NCI-H1048 (cell line): ENCODE measurements at places on chromosomes 16 and 17.

GRCh38 chr17:74325743-74326379 is at the start of gene KIF19:
KIF19 (plus strand) TSS chr17:74326226; CDS start chr17:74326350, 124 bp downstream.
- DNase-seq, result no peak

- no peak for DNase-seq
These were observed 116.6 kb downstream of the PRKCB start for GRCh38 chr16:23952128-23952970.

GRCh38 chr17:13016881-13017654 is 759 bp downstream of the ELAC2 start:
- no peak for DNase-seq

DNA sequence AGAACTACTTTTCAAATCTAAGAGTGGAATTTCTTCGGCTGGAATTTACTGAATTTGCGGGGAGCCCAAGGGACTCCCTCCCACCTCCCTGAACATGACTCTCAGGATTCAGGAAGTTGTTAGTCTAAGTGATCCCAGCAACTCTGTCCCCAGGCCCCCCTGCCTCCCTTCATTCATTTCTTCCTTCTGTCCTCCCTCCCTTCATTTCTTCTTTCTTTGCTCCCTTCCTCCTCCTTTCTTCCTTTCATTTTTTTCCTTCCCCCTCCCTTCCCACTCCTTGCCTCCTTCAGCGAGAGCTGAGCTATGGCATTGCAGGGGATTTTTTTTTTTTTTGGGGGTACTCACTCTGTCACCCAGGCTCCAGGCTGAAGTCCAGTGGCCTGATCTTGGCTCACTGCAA is 10.9 kb upstream of the JUP start:
- DNase-seq, result no peak

DNA sequence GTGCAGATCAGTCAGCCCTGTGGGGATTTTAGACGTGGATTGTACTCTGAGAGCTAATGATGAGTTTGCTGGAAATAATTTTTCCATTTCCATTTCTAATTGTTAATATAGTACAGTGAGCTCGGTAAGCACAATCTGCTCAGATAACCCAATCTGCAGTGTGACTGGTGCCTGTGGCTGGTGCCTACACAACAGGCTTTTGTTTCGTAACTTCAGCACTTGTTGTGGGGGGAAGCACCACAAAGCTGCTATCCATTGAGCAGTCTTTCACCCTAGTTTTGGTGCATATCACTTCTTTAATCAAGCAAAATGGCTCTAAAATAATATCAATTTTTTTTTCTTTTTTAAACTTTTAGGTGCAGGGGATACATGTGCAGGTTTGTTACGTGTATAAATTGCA is 534.9 kb upstream of the HSBP1 start:
- no peak for DNase-seq

DNA sequence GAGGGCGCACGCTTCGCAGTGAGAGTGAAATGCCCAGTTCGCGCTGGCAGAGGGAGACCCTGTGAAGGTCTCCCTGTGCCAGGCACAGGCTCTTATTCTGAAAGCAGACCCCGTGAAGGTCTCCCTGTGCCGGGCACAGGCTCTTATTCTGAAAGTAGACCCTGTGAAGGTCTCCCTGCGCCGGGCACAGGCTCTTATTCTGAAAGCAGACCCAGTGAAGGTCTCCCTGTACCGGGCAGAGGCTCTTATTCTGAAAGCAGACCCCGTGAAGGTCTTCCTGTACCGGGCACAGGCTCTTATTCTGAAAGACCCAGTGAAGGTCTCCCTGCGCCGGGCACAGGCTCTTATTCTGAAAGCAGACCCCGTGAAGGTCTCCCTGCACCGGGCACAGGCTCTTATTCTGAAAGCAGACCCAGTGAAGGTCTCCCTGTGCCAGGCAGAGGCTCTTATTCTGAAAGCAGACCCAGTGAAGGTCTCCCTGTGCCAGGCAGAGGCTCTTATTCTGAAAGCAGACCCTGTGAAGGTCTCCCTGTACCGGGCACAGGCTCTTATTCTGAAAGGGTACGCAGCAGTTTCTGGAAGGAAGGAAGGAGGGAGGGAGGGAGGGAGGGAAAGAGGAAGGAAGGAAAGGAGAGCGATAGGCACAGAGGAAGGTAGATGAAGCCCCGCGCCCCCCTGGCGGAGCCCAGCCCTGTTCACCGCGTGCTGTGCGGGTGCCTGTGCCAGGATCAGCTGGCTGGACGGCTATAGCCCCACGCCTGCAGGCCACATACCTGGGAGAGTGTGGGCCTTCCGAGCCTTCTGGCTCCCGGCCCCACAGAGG is 55.3 kb downstream of the WDR45B start:
- no peak for DNase-seq

DNA sequence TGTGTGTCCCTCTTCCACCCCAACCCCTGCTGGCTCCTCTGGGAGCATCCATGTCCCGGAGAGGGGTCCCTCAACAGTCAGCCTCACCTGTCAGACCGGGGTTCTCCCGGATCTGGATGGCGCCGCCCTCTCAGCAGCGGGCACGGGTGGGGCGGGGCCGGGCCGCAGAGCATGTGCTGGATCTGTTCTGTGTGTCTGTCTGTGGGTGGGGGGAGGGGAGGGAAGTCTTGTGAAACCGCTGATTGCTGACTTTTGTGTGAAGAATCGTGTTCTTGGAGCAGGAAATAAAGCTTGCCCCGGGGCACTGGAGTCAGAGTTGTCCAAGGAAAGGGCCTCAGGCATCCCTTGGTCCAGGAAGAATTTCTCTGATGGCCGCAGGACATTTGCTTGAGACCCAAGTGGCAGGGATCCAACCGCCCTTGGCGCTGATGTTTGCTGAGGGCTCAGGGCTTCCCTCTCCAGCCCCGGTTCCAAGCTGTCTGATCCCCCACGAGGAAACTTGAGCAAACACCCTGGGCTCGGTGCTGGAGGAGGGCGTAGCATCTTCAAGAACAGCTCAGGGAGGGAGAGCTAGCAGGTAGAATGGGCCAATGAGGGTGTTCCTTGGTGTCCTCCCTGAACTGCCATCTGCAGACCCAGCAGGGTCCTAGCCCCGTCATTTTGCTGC is 4.5 kb downstream of the NXPH3 start:
- no peak for DNase-seq
